ENCODE measurements at places on chromosomes 1 and 21. TPM values are rescaled to one million over a fixed set of nuclear protein-coding genes. Genes with fewer than 3 reads are reported as not detected.

FBXO2 gene
- 5.7 TPM for total RNA-seq

CDC42BPA gene
- 92.1 TPM for total RNA-seq

F13B gene
- total RNA-seq = not detected

PSMA5 gene
- 29.6 TPM for total RNA-seq

KIAA0040 gene
- total RNA-seq = 46.7 TPM

KLF17 gene
- total RNA-seq = 0.62 TPM

LRRN2 gene
- 4.0 TPM for total RNA-seq

GRCh38 chr21:46618738-46619379, 14.0 kb upstream of the S100B start:
- ATAC-seq = no peak

DNA sequence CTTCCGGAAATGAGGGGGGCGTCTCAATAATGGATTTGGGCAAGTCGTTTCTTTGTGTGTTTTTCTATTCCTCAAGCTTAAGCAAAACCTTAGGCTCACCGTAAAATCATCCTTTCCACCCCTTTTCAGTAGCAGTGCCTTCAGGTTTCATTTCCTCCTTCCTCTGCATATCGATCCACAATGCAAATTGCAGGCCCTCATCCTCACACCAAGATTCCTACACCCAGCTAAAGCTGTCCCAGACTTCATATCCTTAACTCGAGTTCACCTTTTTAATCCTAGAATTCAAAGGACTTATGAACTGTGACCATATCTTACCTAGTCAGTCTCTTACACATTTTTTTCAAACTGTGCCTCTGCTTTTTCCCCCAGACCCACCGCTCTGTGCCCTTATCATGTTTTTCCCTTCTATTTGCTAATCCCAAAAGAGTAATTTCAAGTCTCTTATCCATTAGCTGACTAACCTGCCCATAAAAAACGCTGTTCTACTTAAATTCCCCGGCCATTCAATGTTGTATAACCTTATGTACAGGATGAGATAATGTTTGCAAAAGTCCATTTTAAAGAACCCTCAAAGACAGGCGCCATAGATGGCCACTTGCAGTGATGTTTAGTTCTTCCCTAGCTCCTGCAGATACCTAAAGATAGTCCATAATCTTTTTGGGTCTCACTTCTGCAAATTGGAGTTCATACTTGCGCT, 1.5 kb downstream of the AKIRIN1 start:
- ATAC-seq = no peak

DNA sequence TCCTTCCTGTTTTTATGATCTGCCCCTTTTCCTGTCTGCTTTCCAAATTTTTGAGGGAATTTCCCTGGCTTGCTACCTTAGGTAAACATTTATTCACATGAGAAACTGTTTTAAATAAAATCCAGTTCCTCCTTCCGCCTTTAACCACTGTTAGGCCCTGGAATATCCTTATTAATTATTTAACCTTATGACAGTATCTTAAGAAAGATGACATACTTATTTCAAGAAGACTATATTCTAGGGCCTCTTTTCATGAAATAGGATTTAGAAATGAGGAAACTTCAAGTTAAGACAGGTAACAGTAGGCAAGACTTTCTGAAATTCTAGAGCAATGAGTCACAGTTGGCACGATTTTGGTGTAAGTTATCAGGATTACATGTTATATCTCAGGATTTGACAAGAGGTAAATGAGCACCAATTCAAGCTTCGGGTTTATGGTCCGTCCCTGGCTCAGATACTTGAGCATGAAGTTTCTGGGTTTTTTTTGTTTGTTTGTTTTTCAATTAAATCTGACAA, 2.0 kb upstream of the TNFSF18 start:
- no peak for ATAC-seq

- ATAC-seq = no peak
Measured at GRCh38 chr1:202056644-202057334, 46.4 kb downstream of the ELF3 start.

DNA sequence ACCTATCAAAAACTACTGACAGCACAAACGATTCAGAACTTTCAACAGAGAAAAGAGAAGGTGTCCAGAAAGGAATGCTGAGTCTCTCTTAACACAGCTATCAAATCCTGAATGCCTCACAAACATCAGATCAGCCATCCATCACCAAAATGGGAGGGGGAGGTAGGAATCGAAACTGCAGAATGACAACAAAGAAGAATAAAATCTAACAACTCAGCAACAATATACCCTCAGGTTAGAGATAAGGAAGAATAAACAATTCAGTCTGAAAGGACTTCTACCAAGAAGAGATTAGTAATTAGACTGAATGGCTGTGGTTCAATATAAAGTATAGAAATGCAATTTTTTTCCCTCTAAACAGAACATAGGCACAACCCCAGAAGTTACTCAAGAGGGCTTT, 94.4 kb downstream of the RERE start:
- no peak for ATAC-seq

- ATAC-seq = no peak
Measured at GRCh38 chr1:53340660-53341520, 13.0 kb upstream of the LRP8 start.

- no peak for ATAC-seq
Measured at GRCh38 chr1:215497528-215497927, 69.6 kb upstream of the KCTD3 start.

GRCh38 chr1:161069731-161070270, at the start of gene ARHGAP30:
ARHGAP30 (minus strand) TSS chr1:161069891; CDS start chr1:161069624, 267 bp downstream.
- ATAC-seq = peak; percentile 69

- ATAC-seq = no peak
Measured at GRCh38 chr1:54294887-54295286, 94.9 kb downstream of the MRPL37 start.

GRCh38 chr1:202681736-202682420, 28.4 kb downstream of the SYT2 start:
- no peak for ATAC-seq

DNA sequence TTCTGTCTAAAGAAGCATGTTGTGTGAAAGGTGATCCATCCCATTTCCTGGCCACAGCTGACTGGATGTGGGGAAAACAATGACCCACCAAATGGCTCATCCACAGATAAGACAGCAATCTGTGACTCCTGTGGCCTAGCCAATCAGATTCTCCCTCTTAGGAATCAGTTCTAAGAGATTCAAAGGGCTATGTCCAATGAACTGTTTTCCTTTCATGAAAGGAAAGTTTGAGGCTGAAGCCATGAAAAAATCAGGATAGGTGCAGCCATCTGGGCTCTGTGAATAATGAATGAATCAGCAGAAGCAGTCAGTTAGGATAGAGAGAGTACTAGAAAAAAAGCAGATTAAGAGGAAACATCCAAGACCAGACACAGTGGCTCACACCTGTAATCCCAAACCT, 164.7 kb downstream of the NRIP1 start:
- no peak for ATAC-seq

GRCh38 chr21:29453511-29453910, 154.8 kb downstream of the BACH1 start:
- no peak for ATAC-seq

All from gastroesophageal sphincter (tissue), 4 donors.